ENCODE measurements at places on chromosomes 6 and 20.

DNA sequence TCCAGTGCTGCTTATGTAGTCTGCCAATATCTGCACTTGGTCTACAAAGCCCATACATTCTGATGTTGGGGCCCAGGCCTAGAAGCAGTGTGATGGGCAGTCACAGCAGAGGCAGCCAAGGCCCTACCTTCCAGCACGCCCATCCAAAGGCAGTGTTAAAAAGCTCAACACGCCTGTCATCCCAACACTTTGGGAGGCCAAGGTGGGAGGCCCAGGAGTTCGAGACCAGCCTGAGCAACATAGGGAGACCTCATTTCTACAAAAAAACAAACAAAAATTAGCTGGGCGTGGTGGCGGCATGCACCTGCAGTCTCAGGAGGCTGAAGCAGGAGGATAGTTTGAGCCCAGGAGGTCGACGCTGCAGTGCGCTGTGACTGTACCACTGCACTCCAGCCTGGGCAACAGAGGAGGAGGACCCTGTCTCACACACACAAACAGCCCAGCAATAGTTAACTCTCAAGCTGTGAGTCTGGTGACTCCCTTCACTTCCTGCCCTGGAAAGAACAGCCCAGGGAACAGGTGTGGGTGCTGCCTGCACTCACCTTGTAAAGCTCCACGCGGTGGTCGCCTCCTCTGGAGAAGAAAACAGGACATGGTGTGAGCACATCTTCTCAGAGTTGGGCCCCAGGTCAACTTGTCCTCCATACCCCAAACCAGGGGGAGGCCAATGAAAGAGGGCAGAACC is 68.8 kb downstream of the PYGB start:
- DNase-seq, result no peak

DNA sequence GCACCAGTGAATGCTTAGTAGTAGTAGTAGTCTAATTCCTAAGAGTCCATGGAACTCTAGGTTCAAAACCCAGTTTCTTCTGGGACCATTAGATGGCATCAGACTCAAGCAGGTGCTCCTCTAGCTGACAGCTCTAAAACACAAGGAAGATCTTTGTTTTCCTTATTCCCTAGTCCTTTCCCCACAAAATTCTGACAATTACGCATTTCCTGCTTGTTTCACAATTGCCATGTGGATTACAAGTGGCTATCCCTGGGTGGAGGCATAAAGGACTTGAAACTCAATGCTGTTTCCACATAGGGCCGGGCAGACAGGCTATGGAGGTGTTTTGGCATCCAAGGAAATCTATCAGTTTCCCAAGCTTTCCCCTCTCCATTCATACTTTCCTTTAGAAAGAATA is 9.2 kb upstream of the HLA-DOB start:
- DNase-seq, result no peak

DNA sequence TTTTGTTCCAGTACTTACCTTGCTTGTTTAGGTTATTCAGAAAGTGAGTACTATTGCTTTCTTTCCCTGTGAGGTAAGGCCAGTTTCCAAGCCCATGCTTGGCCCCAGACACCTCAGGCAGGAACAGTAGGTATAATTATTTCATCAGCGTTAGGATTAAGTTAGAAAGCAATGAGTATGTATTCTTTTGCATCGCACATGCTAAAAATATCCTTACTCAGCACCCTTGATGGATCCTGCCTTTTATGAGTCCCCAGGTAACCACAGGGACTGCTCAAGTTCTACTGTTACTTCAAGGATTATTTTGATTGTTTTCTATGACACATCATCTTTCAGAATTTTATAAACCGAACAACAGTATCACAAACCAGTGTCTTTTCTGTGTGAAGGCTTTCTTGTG is 128.9 kb downstream of the FARS2 start:
- no peak for DNase-seq

- DNase-seq, result no peak
Measured at GRCh38 chr6:33725222-33725621, 13.7 kb upstream of the UQCC2 start.

- no peak for DNase-seq
Measured at GRCh38 chr20:18754030-18754652, 59.4 kb upstream of the SCP2D1 start.

- DNase-seq, result no peak
Measured at GRCh38 chr6:127102299-127102698, 16.2 kb upstream of the RSPO3 start.

DNA sequence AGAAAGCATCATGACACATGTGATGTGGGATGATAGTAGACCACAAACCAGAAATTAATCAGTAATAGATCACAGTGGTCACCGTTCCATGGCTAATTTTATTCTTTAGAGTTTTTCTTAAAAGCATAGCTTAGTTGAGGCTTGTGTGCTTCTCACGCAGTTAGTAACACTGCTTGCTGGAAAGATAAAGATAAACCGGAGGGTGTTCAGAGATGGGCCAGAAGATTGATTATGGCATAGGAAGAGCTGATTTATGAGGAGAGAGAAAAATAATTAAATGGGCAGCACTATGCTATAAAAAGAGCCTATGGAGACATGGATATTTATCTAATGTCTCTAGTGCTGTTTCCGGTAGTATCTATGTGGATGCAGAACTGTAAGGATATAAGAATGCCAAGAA is 173.6 kb downstream of the MMS22L start:
- DNase-seq, result no peak

DNA sequence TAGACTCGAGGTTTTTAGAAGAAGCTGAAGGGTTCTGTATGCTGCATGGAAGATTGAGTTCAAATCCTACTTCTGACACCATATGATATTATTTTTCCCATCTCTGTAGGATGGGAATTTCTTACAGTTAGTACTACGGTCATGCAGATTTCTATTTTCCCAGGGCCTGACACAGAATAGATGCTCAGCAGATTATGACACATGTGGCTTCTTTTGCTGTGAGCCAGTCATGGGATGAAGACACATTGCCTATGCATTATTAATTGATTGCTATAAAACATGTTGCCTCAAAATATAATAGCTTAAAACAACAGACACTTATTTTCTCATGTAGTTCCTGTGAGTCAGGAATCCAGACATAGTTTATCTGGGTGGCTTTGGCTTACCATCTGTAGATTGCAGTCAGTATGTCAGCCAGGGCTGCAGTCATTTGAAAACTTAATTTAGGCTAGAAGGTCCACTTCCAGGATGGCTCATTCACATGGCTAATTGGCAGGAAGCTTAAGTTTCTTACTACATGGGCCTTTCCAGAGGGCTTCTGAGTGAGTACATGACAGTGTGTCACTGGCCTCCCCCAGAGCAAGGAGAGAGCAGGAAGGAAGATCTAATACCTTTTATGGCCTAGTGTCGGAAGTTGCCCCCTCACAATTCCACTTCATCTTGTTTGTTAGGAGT is 29.5 kb downstream of the TOP1 start:
- no peak for DNase-seq

DNA sequence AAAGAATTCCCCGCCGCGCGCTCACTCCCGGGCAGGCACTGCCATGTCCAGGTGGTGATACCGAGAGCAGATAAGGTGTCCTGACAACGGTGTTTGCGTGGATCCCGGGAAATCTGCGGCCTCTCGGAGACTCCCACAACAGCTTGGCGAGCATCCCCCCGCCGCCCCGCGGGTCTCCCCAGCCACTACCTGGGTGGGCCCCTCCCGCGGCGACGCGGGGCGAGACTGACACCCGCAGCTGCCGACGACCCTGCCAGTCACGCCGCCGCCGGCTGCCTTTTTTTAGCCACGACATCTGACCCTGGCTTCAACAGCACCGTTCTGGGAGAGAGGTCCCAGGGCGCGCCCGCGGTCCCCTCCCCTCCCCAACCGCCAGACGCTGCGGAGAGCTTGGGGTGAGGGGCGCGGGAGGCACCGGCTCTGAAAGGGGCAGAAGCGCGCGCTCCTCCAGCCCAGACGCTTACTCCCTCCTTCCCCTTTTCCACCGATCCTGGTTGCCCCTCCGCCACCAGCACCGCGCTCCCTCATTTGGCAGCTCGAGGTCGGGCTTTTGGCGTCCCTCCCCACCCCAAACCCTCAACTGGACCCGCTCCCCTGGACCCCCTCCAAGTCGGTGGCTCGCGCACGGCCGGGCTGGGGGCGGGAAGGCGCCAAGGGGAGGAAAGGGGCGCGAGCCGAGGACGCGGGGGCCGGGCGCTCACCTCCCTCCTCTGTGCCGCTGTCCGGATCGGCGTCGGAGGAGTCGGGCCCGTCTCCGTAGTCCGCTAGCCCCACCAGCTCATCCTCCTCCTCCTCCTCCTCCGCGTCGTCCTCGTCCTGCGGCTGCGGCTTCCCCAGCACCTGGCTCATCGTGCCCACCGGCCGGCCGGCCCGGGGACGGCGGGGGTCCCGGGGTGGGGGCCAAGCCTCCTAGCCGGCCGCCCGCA is 665 bp downstream of the RRAGD start:
- peak; percentile 15 for DNase-seq

GRCh38 chr20:64269604-64270411 is 14.3 kb downstream of the PCMTD2 start:
- DNase-seq, result no peak

DNA sequence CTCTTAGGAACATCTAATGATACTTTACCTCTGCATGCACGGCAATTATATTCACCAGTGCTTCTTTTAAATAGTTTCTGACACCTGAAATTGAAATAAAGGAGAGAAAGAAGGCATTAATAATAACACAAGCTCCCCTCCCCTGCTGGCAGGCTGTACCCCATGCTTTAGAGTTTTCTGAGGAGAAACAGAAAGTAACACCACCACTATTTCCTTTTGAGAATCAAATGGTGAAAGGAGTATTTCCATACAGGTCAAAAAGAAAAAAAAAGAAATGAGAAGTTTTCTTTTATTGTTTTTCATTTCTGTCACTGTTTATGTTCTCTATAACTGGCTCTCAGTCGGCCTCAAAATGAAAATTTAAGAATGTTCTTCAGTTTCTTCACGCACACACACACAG is 108.1 kb downstream of the IRF4 start:
- DNase-seq, result no peak
